Stimulated activated CD4-positive, alpha-beta T cell treated with anti-CD3 and anti-CD28 coated beads, Interleukin-1b, Interleukin-23, amount 100 ng/mL, for 1 hour (primary cell): ENCODE measurements at places on chromosomes 2 and 18.

DNA sequence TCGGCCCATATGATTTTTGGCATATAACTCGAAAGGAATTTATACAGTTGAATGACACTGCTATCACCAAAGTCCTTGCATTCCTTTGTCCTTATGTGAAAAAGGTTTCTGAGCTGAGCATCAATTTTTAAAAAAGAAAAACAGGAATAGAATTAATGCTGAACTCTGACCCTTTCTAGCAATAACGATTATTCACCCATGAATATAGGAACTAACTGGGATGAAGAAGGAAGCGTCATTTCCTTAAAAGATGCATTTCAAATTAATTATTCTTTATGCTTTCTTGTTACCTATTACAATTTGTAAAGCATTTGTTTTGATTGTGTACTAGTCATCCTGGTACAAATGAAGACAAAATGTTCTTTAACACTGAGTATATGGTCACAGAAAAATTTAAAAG, 19.3 kb downstream of the TMEM247 start:
- DNase-seq = no peak

- DNase-seq = no peak
Measured at GRCh38 chr2:15766303-15766861, 174.0 kb upstream of the MYCN start.

GRCh38 chr2:179422037-179422643, 157.5 kb upstream of the SESTD1 start:
- peak; percentile 14 for DNase-seq

DNA sequence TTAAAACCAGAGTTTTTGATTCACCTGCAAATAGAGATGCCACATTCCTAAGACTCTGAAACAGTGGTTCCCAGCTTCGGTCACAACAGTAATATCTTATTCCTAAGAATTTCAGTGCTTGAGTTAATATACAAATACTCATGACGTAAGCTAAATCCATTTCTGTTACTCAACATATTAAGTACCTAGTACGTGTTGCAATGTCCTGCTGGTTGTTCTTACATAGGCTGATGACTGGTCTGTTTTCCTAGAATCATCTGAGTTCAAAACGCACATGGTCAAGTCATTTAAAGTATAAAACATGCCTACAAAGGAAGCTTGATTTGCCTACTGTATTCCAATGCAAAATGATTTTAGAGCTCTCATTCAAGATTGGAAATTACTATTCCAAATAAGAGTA, 7.2 kb downstream of the NCL start:
- no peak for DNase-seq

DNA sequence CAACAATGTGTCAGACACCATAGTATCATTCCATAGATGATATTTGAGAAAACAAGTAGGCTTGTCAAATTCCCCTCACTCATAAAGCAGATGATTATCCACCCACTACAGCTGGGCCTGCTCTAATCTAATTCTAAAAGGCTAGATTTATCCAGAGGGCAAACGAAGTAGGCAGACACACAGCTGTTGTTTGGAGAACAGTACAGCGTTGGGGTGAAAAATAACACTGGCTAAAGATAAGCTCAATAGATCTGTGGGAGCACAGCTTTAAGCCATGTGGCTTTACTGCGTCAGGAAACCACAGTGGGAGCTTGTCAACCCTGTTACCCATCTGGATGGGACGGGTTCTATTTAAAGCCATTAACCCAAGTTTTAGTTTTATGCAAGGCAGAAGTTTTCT, 48.9 kb upstream of the COBLL1 start:
- DNase-seq = no peak

DNA sequence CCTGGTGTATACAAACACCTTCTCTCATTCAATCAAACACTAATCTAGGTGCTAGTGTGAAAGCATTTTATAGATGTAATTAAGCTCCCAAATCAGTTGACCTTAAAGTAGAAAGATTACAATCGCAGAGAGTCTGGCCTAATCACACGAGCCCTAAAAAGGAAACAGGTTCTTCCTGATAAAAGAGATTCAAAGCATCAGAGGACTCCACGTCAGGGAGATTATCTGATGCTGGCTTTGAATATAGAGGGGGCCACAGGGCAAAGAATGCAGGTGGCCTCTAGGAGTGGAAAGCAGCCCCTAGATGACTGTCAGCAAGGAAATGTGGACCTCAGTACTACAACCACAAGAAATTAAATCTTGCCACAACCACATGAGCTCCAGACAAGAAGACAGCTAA, 28.2 kb upstream of the ZC3H15 start:
- DNase-seq = no peak

- no peak for DNase-seq
Measured at GRCh38 chr2:175398848-175399247, 217.3 kb upstream of the ATP5MC3 start.

GRCh38 chr2:241905716-241906377, 36.3 kb downstream of the RTP5 start:
- DNase-seq = no peak

DNA sequence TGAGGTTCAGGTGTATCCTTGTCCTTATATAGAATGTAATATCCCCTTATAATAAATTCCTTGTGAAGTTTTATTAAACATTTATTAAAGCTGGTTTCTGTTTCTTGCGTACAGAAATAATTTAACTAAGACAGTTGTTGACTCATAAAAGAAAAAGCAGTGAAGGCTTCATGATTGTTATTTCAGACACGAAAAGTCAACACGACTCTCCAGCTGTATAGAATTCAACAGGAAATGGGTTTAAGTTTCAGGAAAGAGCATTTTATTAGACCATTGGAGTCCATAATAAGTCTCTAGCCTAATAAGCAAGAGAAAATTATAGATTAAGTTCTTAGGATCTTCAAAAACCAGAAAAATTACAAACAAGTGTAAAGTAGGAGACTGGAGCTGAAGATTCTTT, 62.2 kb downstream of the KCNE4 start:
- no peak for DNase-seq

DNA sequence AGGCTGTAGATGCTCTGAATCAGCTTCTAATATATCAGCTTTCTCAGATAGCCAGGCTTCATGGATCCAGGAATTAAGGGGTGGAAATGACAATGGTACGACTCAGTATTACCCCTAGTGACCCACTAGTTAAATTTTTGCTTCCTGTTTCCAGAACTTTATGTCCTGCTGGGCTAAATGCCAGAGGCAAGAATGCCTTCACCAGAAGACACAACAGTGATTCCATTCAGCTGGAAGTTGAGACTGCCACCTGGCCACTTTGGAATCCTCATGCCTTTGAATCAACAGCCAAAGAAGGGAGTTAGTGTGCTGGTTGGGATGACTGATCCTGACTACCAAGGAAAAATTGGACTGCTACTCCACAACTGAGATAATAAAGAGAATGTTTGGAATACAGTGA, 239.1 kb downstream of the ASXL3 start:
- DNase-seq = no peak

DNA sequence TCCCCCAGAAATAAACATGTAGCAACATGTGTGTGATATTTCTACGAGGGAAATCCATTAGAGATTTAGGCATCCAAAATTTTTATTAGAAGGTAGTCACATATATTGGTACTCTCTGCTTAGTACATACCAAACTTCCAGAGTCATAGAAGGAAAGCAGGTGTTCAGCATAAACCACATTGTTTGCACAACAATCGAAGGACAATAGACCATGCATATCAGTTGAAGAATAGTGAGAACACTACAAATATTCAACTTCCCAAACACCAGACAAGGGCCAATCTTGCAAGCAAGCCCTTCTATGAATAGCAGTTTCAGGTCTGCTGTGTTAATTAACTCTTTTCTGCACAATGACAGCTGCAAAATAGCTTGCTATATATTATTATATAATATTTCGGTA, 702.2 kb downstream of the ERBB4 start:
- no peak for DNase-seq
